ENCODE measurements at places on chromosomes 5 and 9.

GRCh38 chr9:22654833-22655232 is 208.2 kb downstream of the DMRTA1 start:
- DNase-seq, result no peak

- DNase-seq, result peak; percentile 60
Measured at GRCh38 chr9:130891688-130892476, 4.7 kb downstream of the QRFP start.

GRCh38 chr5:88384886-88385285 is 116.2 kb upstream of the TMEM161B start:
- no peak for DNase-seq

DNA sequence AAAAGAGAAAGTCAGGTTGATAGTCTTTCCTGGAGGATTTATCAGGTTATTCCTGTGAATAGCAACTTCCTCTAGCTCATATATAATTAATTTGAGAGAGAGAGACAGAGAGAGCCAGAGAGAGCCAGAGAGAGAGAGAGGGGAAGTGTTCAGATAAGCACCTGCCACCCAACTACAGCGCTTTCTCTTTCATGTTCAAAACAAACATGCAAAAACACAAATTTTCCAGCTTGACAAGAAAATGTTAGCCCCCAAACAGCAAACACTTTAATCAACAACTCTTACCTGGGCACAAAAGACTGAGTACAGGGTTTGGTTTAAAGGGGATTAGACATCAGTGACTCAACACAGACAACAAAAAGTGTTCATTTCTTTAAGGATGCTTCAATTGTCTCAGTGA is 61.7 kb upstream of the PLPP6 start:
- no peak for DNase-seq

DNA sequence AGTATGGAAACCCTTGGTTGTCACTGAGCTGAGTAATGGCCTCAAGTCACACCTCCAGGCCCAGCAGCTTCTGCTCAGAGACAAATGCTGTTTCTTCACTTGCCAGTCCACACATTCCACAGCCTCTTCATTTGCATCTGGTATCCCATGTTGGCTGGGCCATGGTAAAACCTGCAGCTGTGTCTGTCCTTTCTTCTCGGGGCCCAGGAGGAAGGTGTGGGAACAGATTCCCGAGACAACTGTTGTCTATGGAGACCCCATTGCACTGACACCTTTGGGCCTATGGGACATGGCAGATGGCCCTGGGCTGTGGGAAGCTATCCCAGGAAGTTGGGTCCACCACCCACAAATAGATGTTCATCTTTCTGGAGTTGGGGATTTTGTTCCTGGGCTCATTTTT is 85.1 kb downstream of the MACROH2A1 start:
- no peak for DNase-seq

DNA sequence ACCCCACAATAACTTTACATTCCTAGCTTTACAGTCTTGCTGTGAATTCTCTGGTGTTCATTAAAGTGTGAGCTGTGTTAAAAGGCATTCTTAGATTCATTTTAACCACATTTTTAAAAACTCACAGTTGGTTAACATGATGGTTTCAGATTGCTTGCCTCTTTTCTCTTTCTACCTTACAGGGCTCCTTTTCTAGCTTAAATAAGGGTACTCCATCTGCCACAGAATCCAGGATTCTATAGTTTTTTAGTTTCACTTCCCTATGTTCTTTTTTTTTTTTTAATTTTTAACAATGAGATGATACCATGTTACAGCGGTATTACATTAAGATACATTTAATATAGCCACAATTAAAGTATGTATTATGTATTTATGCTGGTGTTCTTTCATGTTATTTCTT is 3.9 kb upstream of the FBXO4 start:
- no peak for DNase-seq

DNA sequence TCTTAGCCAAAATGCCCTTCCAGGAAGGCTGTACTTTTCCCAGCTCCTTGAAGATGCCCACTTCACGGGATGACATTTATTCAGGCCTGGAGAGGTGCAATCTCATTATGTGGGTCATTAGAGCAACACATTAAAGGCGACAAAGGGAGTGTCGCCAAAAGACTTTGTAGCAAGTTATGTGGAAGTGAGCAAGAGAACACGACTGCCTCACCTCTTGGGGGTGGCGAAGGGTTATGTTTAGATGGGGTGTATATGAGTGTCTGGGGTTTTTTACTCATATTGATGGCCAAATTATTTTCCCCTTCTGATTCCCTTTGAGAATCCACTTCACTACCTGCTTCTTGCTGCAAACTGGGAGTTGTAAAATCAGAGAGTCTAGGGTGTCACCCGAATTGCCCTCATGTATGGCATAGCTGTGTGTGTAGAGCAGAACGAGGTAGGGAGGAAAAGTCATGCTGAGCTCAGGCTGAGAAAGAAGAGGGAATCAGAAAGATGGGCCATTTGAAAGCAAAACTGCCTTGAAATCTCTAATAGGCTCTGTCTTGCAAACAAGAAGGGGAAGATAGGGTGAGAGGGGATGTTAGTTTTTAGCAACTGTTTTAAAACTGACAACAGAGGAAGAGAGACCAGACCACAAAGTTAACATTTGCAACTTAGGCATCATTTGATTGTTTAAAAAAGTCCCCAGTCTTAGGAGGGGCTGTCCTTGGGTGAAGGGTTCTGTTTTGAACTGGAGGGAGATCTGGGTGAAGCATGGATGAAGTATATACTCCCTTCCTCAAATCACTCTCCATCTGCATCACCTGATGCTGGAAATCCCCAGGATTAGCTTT is 97.1 kb upstream of the IL12B start:
- DNase-seq, result no peak
